ENCODE measurements at places on chromosomes 12 and 14.

- DNase-seq: no peak
Observed at GRCh38 chr12:50934371-50934851, 17.9 kb upstream of the HIGD1C start.

DNA sequence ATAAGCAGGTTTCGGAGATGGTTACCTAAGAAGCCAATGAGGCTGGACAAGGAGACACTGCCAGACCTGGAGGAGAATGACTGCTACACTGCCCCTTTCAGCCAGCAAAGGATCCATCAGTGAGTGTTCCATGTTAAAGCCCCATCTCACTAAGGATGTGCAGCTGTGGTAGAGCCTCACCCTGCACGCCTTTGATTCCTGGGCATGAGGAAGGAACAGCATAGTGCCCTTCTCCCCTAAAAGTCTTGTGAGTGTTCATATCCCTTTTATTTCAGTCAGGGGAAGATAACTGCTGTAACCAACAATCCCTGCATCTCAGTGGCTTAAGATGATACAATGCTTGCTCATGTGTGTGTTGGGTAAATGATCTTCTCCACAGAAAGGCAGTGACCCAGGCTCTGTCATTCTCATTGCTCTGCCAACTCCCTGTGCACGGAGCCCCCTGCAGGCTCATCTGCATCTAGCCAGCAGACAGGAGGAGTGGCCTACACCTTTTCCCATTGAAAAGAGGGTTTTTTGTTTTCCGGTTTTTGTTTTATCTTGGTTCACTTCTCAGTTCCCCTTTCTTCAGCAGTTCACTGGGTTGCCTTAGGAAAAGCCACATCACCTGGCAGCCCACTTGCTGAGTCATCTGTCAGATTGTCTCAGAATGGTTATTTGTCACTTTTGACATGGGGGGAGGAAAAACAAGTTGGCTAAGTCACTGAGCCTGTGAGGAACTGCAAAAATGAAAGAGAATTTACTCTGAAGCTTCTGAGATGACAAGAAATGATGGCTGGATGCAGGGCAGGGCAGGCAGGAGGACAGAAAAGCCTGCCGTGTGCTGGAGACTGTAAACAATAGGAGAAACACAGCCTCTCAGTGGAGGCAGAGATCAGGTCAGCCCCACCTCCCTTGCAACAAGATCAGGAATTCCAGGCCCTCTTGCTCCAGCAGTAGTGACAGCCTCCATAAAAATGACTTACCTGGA lies 193.3 kb downstream of the ANO4 start:
- no peak for DNase-seq

DNA sequence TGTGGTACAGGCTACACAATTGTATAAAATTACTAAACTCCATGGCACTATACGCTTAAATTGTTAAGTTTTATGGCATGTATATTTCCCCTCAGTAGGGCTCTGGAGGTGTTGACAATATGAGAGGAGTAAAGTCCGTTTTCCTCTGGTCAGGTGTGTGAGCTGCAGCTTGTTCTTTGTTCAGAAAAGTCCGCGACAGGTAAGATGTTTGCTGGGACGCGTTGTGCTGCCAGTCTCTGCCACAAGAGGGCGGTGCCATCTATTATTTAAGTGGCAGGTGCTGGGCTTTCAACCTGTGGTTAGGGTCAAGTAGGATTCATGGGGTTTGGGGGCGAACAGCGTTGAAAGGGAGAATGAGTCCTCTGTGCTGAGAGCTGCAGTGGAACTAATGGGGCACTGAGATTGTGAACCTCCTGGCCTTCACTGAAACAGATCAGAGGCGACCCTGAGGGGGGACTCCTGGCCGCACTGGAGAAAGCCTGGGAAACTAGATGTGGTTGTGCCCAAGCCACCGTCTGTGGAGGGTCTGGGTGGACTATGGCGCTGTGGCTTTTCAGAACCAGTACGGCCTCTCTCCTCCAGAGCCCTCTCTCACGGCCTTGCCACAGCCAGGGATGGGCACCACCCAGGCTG lies 179.0 kb downstream of the SLC15A4 start:
- no peak for DNase-seq

DNA sequence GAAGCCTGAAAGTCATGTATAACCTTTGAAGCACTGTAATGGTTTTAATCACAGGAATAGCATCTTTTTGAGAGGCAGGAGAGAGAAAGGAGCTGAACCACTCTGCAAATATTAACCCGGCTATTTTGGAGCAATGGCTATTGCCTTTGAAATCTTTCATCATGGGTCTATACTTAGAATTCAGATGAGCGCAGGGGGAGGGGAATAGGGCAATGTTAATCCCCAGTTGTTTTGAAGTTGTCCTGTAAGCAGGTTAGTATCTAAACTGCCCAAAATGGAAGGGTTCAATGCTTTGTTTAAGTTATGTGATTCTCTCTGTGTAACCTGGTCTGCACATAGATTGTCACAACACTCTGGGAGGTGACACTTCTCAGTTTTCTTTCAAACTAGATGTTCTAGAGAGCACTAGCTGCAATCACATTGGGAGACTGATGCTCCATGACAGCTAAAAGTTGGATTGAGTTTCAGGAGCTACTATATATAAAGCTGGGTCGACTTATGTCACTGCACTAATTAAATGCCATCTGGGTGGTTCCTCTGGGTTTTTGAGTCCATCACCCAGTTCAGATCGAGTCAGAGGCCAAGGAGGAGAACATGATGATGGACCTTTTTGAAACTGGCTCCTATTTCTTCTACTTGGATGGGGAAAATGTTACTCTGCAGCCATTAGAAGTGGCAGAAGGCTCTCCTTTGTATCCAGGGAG lies at the start of gene MYF6:
TSS of gene MYF6 (plus strand) at position 509 of the 704 bp plus-strand sequence. CDS start at position 595, 86 bp downstream.
- no peak for DNase-seq

GRCh38 chr12:79567175-79567563 lies 123.6 kb downstream of the PAWR start:
- no peak for DNase-seq

DNA sequence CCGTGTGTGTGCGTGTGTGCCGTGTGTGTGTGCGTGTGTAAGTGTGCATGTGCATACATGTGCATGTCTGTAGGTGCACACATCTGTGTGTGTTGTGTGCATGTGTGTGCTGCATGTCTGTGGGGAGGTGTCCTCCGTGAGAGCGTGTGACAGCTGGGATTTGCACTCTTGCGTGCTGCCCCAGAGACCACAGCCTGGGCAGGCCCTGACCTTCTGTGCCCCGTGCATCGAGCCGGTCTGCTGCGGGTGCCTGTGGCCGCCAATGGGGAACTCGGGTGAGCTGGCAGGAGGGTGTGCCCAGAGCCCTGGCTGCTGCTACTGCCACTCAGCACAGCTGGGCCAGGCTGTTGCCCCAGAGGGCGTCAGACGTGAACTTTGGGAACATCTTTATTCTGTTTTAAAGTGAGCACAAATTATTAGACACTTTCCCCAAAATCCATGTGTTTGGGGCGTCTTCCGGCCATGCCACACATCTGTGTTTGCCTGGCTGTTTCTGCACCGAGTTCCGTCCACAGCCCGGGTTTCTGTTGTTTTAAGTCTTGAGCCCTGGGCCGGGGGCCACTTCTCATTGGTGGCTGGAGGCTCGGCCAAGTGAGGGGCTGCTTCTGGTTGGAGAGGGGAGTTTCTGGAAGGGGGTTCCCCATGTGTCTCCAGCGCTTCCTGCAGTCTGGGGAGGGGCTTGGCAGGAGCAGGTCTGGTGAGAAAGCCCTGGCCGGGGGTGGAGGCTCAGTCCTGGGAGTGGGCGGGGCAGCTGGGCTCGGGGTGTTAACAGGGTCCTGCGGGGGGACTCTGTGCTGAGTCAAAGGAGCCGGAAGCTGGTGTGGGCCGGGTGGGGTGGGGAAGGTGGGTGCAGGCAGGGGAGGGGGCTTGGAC lies 7.6 kb downstream of the CEP170B start:
- no peak for DNase-seq

DNA sequence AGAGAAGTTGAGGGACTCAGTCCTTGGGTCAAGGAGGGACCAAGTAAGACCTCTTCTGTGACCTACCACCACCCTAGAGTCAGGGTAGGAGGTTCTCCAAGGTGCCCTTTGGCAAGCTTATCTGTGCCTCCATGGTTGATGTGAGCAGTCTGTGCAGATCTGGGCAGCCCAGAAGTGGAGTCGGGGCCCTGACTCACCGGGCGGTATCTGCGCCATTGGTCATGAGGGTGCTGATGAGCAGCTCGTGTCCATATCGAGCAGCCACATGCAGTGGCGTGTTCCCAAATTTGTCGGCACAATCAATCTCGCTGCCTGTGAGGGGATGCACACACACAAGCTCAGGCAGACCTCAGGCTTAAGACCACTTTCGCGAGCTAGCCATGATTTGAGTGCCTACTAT lies 5.1 kb downstream of the ANKRD52 start:
- no peak for DNase-seq
